Chondrocyte (in vitro differentiated cells): ENCODE measurements at places on chromosomes 4 and X.

DNA sequence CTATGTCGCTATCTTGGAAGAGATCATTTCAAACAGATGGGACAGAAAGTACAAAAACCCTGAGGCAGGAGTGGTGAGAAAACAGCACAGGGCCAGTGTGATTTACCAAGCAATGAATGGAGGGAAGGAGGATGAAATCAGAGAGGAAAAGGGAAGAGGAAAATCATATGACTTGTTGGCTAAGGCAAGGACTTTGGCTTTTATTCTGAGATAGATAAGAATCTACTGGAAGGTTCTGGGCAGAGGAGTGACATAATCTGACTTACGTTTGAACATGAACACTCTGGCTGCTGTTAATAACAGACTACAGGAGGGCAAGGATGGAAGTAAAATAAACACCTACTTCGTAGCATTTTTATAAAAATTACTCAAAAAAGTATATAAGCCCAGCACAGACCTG lies 207.8 kb upstream of the SLC7A11 start:
- no peak for DNase-seq

GRCh38 chr4:31021008-31021407 lies 300.8 kb downstream of the PCDH7 start:
- DNase-seq = no peak

DNA sequence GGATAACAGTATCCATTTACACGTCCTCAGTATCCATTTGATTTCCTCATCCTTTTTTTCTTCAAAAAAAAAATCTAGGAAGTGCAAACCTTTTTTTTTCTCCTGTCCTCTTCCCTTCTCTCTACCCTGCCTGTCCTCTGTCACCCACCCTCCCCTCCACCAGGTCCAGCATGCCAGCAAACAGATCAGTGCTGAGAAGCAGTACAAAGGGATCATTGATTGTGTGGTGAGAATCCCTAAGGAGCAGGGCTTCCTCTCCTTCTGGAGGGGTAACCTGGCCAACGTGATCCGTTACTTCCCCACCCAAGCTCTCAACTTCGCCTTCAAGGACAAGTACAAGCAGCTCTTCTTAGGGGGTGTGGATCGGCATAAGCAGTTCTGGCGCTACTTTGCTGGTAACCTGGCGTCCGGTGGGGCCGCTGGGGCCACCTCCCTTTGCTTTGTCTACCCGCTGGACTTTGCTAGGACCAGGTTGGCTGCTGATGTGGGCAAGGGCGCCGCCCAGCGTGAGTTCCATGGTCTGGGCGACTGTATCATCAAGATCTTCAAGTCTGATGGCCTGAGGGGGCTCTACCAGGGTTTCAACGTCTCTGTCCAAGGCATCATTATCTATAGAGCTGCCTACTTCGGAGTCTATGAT lies 1.7 kb downstream of the SLC25A4 start:
- DNase-seq = no peak

- no peak for DNase-seq
Measured at GRCh38 chrX:47247206-47247998, 14.6 kb downstream of the USP11 start.

- no peak for DNase-seq
Measured at GRCh38 chr4:172708184-172708583, 460.4 kb upstream of the GALNT7 start.

GRCh38 chr4:169236873-169237626 lies 33.7 kb downstream of the SH3RF1 start:
- no peak for DNase-seq

- no peak for DNase-seq
Measured at GRCh38 chr4:73343432-73343831, 60.7 kb upstream of the ALB start.

DNA sequence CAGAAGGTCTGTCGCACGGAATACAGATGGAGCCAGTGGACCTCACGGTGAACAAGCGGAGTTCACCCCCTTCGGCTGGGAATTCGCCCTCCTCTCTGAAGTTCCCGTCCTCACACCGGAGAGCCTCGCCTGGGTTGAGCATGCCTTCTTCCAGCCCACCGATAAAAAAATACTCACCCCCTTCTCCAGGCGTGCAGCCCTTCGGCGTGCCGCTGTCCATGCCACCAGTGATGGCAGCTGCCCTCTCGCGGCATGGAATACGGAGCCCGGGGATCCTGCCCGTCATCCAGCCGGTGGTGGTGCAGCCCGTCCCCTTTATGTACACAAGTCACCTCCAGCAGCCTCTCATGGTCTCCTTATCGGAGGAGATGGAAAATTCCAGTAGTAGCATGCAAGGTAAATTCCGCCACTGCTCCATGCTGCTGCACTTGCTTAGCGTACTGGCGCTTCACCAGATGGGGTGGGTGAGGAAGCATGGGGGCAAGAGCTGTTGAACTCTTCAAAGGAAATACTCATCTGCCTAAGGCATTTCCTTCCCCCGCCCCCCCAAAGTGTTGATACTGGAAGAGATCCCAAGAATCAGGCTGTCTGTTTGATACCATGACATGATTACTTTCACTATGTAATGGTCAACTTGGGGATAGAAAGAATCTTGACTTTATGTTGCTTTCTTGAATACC lies 24.8 kb downstream of the KLF3 start:
- no peak for DNase-seq

DNA sequence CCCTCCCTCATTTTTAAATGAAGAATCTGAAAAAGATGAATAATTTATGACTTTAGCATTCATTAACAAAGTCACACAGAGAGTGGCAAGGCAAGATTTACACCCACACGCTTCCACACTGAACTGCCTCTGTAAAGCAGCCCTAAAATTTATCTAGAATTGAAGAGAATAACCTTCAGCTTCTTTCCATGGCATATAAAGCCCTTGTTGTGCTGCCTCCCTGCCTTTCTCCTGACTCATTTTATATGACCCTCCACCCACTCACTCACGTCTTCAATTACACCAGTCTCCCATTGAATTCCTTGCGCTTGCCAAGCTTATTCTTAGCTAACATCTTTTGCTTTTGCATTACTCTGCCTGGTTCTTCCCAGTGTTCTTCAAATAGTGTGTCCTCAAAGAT lies 2649.3 kb downstream of the PCDH7 start:
- no peak for DNase-seq

- no peak for DNase-seq
Measured at GRCh38 chr4:47974566-47974965, 41.9 kb downstream of the CNGA1 start.

DNA sequence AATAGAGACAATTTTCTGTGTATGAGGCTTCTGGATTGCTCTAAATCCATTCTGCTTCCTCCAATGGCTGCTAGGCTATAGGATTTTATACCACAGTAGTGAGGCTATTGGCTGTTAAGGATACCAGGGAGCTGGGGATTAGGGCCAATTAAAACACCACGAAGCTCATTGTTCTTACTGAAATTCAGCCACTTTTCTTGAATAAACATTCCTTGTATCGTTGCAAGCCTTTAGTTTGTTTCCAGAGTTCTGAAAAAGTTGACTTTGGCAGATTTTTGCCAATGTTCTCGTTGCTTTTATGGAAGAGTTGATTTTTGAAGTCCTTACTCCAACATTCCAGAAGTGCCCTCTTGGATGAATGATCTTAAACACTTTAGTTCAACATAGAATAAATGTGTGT lies 238.4 kb upstream of the TEX13A start:
- DNase-seq = no peak
